ENCODE measurements at places on chromosomes 2 and 18.

- peak; percentile 16 for DNase-seq
Observed at GRCh38 chr2:158774681-158775080, 20.4 kb upstream of the DAPL1 start.

- DNase-seq: no peak
Observed at GRCh38 chr2:55114082-55114481, 63.8 kb upstream of the RTN4 start.

GRCh38 chr2:84300696-84301029 is 158.4 kb downstream of the SUCLG1 start:
- DNase-seq: no peak

DNA sequence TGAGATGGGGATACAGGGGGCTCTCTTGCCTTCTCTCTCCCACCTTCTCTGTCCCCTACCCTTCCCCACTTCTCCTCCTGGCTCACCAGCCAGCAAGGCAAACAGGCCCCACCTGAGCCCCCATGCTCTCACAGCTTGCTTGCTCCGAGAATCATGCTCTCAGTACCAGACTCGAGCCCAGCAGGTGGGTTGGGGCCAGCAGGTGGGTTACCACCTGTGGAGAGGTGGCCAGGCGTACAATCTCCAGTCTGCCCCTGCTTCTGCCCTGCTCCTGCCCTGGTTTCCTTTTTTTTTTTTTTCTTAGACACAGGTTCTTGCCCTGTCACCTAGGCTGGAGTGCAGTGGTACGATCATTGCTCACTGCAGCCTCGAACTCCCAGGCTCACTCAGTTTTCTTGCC is 214.5 kb downstream of the SH3RF3 start:
- no peak for DNase-seq
